Effector CD4-positive, alpha-beta T cell (primary cell): ENCODE measurements at places on chromosomes 1 and 21.

DNA sequence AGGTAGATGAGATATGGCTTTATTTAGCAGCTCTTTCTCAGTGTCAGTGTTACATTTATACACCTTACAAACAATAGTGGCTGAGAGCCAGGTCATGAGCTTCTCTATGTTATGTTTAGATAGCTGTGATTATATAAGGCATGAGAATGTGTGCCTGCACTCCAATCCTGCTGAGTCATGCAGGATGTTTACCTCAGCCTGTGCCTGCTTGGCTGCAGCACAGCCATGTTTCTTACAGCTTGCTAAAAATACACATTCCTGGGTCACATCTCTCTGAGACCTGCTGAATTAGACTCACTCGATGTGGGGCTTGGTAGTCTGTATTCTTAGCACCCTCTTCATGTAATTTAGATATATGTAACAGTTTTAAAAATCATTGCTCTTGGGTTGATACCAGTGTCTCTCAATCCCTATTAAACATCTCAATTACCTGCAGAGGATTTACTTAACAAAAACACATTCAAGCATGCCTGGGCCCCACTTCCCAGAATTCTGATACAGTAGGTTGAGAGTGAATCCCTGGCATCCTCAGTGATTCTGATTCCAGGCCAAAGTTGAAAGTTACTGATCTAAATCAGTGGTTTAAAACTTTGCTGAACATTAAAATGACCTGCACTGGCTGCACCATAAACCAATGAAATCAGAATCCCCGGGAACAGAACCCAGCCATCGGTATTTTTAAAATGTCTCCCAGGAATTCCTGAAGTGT is 107.5 kb downstream of the GDAP2 start:
- no peak for DNase-seq

DNA sequence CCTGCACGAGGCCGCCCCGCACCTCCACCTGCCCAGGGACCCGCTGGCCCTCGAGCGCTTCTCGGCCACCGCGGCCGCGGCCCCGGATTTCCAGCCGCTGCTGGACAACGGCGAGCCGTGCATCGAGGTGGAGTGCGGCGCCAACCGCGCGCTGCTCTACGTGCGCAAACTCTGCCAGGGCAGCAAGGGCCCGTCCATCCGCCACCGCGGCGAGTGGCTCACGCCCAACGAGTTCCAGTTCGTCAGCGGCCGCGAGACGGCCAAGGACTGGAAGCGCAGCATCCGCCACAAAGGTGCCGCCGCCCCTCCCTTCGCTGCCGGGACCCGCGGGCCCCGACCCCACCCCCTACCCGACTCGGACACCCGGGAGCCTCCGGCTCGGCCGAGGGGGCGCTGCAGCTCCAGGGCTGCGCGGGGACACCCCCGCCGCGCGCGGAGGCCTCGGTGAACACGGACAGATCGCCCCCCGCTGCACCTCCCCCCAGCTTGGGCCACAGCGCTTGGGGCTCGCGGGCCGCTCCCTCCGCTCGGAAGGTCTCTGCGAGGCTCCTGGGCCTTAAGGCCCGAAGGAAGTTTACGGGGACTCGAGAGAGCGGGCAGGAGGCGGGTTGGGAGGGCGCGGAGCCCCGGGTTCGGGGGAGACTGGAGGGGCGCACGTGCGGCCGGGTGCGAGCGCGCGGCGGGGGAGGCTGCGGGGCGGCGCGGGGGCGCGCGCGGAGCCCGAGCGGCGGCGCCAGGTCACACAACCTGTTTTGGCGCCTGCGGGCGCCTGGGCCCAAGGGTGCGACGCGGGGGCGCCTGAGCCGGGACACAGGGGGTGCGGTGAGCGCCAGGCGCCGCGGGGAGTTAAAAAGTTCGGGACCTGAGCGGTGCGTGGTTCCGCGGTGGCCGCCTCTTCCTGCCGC is 1.2 kb downstream of the SAMD11 start:
- DNase-seq, result no peak

DNA sequence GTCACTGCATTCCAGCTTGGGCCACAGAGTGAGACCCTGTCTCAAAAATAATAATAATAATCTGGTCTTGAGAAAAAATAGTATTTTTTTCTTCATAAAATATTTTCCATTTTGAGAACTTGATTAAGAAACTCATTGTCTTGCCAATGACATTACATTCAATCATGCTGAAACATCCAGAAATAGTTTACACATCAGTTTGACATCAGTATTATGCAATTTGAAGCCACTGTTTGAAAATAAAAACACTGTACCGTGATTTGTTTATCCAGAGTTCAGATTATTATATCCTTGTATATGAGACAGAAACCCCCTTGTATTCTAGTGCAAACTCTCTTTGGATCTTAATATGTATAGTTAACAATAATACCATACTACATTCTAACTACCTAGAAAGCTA is 6.9 kb downstream of the FMO2 start:
- no peak for DNase-seq

DNA sequence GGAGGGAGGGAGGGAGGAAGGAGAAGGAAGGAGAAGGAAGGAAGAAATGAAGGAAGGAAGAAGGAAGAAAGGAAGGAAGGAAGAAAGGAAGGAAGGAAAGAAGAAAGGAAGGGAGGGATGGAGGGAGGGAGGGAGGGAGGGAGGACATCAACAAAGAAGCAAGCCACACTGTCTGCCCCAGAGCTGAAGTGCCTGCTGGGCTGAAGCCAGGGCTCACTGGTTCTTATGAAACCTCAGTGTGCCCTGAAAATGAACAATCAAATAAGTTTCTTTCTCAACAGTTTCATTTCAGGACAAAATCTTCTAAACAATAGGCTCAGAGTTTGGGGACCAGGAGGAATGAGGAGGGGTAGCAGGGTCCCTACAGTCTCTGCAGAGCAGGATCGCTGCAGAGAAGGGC is 21.1 kb downstream of the ARHGEF19 start:
- DNase-seq, result no peak

DNA sequence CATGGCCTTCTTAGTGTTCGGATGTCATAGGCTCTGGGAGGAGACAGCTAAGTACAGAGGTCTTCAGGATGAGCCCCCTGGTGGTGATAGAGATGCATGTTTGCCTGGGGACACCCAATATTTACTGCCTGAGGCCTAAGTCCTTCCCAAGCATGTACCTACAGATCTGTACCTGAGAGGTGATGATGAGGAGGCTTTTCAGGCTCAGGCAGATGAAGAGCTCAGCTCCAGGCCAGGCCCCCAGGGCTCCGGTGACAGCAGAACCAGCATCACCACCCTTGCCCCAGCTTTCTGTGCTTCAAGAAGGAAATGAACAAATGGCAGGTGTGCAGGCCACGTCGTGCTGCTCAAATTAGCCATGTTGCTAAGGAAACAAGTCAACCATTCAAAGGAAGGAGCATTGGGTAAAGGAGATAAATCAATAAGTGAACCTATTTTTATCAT is 21.1 kb downstream of the CACNA1E start:
- DNase-seq, result no peak

- DNase-seq, result peak; percentile 47
Observed at GRCh38 chr1:203593723-203594122, 32.9 kb upstream of the ATP2B4 start.

- no peak for DNase-seq
Observed at GRCh38 chr1:229340496-229340895, 2.4 kb downstream of the CCSAP start.
